ENCODE measurements at places on chromosomes 5 and 9. TPM values are rescaled to one million over a fixed set of nuclear protein-coding genes. Genes with fewer than 3 reads are reported as not detected.

DNA sequence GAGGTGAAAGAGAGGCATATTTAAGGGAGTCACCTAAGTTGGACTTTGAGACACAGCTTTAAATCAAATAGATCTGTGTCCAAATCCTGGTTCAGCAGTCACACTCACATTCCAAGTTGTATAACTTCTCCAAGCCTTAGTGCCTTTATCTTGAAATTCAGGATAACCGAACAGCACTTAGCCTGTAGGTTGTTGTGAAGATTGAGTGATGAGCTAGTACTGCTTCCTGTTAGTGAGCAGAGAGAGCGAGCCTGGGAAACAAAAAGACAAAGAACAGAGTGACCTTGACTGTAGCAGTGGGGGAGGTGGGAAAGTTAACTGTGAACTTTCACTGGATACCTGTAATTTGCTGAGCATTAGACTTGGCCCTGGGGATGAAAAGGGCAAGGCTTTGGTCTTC is 22.4 kb downstream of the MAML1 start:
- DNase-seq = no peak
- H3K4me1 ChIP-seq = peaks cover 27% of the 10 kb centered on the region
- H3K27ac ChIP-seq = peak overlapping the region; percentile 1

STXBP1 gene
- total RNA-seq = 23.8 TPM

RBM18 gene
- 15.0 TPM for total RNA-seq

PCDHGB1 gene
- total RNA-seq = 7.5 TPM

DNA sequence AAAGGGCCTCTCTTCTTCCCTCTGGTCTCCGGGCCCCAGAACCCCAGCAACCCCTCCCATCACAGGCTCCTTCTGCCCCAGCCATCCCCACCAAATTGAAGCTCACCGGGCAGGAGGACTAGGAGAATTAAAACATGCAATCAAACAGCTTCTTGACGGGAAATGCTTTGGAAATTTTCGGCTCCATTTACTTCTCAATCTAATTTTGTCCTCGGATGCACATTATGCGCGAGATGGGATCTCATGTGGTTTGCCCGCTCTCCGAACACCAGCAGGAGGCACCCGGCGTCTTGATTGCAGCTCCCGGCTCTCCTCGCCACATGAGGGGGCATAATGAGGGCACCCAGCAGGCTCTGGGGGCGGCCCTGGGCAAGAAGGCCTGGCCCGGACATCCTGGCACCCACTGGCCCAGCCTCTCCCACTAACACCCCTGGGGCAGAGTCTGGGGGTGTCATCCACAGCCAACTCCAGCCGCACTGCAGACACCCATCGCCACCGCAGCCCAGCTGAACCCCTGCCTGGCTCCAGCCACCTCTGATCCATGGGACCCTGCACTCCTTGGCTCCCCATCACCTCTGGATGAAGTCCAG is 135.5 kb downstream of the PAX5 start:
- DNase-seq = no peak
- no peak overlapping the region for H3K27ac ChIP-seq
- H3K4me3 ChIP-seq = no peak overlapping the region
- no peaks in the 10 kb centered on the region for H3K4me1 ChIP-seq
- H3K27me3 ChIP-seq = no peaks in the 10 kb centered on the region

DNA sequence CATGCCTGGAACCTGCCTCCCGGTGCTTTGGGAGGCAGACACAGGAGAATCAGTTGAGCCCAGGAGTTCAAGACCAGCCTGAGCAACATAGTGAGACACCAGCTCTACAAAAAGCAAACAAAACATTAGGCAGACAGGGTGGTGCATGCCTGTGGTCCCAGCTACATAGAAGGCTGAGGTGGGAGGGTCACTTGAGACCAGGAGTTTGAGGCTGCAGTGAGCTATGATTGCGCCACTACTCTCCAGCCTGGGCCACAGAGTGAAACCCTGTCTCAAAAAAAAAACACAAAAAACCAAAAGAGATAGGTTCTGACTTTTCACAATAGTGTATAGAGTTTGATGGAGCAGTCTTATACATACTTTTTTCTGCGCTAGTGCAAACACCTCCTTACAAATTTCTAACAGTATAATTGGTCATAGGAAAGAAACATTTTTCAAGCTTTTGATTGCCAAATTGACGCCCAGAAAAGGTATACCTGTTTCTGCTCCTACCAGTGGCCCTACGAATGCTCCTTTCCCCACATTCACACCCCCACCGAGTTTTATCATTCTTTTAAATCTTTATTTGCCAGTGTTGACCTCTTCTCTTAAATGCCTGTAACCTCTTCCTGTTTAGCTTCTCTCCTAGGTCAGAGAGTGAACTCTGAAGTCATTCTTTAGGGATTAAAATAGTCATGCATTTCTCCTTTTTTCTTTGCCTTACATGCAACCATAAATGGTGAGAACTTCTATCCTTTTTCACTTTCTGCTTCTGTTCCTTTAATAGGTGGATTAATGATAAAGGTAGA is 7.5 kb downstream of the DOCK8 start:
- no peak overlapping the region for H3K4me3 ChIP-seq

- no peaks in the 10 kb centered on the region for H3K36me3 ChIP-seq
- H3K4me1 ChIP-seq = peaks cover 19% of the 10 kb centered on the region
- H3K27ac ChIP-seq = peak overlapping the region; percentile 34
Observed at GRCh38 chr9:131732061-131732526, 7.8 kb downstream of the RAPGEF1 start.

BTNL3 gene
- not detected for total RNA-seq

DNA sequence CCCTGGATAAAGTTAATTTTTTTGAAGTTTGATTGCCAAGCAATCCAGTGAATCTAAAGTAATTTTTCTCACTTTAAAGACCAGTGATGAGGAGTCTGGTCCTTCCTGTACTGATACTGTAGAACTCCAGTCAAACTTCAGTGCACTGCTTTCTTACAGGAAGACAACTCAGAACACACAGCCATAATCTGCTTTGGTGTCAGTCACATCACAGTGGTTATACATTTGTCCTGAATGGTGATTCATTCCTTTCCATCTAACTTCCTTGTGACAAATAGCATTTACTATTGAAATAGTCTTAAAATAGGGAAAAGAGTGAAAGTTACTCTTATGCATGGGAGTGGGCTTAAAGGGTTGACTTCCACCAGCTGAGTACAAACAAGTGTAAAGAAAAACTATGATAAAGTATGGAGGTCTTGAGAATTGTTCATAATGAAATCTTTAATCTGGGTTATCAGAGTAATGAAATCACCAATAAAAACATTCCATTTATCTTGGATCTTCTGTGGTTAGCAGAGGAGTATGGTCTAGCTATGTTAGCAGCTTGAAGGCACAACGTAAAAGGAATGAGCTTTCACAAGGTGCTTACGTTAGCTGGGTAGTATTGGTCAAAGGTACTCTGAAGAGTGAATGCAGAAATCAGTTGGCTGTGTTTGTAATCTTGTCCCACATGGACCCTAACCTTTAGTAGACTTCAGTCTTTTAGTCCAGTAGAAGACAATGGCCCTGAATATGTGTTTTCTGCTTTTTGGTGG is 41.5 kb downstream of the DCP2 start:
- H3K27me3 ChIP-seq = no peaks in the 10 kb centered on the region
- H3K4me3 ChIP-seq = no peak overlapping the region
- no peak for DNase-seq
- no peak overlapping the region for H3K27ac ChIP-seq
- peaks cover 6% of the 10 kb centered on the region for H3K36me3 ChIP-seq
- no peaks in the 10 kb centered on the region for H3K4me1 ChIP-seq

GRCh38 chr5:91235271-91235694 is 147.8 kb downstream of the ARRDC3 start:
- no peaks in the 10 kb centered on the region for H3K36me3 ChIP-seq
- peaks cover 40% of the 10 kb centered on the region for H3K4me1 ChIP-seq
- peak overlapping the region; percentile 37 for H3K27ac ChIP-seq
- H3K27me3 ChIP-seq = no peaks in the 10 kb centered on the region
- H3K4me3 ChIP-seq = no peak overlapping the region

SMIM33 gene
- total RNA-seq = not detected
